Activated gamma-delta T cell treated with Interleukin-2 at 50 U/mL for 16 hours (primary cell): ENCODE measurements at places on chromosomes 6 and 20.

- DNase-seq: no peak
These were observed 266.4 kb downstream of the PLCB1 start for GRCh38 chr20:8398263-8399051.

- DNase-seq: no peak
These were observed 276.3 kb downstream of the PAX1 start for GRCh38 chr20:21981597-21982344.

DNA sequence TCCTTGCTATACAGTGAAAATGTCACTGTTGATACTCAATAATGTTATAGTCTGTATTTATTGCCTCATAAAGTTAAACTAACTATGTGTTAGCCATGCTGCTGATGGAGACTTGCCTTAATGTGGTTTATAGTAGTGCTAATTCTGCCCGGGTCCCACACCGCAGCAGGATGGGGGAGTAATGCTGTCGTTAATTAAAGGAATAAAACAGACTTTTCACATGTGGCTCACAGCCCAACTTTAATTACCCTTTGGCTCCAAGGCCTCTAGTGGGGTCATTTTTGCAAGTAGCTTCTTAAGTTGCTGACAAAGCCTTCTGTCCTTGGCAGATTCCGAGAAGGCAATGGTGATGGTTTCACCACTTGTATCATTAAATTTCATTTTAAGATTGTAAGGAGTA lies 634.3 kb downstream of the TBC1D32 start:
- DNase-seq: no peak

DNA sequence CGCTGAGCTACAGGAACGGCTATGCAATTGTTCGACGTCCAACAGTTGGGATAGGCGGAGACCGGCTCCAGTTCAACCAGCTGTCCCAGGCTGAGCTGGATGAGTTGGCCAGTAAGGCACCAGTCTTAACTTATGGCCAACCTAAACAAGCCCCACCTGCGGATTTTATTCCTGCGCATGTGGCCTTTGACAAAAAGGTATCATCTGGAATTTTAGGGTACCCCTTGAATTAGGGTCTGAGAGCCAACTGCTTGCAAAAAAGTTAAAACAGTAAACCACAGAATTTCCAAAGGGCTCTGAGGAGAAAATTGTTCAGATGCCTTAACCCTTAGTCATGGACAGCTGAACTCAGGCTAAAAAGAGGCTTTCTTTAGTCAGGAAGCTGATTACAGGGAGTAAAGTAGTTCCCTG lies 3.8 kb downstream of the EFHC1 start:
- no peak for DNase-seq

GRCh38 chr6:20354366-20354765 lies 47.3 kb upstream of the E2F3 start:
- no peak for DNase-seq

- peak; percentile 23 for DNase-seq
These were observed 587 bp downstream of the PDSS2 start for GRCh38 chr6:107458672-107459282.

DNA sequence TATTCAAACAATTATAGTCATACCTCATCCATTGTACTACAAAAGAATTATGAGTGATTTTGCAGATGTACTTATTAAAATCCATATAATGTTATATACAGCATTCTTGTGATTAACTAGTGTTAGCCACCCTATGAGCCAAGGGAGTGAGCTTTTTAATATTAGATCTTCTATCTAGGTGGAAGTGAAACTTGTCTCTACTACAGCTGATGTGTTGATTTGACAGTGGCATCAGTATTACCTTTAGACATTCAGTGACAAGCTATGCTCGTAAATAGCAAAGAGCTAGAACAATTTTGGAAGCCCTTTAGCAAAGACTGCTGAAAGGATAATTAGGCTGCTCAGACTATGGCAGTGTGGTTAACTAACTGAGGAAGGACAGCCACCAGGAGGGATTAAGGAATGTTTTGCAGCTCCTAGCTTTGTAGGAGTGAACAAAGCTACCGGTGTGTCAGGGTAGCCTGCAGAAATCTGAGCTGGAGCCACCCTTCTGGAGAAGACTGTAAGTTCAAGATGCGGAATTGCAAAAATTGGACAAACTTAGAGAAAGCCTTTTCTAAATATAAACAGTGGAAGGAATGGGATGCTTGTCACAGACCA lies 73.7 kb downstream of the AFG1L start:
- DNase-seq: no peak

DNA sequence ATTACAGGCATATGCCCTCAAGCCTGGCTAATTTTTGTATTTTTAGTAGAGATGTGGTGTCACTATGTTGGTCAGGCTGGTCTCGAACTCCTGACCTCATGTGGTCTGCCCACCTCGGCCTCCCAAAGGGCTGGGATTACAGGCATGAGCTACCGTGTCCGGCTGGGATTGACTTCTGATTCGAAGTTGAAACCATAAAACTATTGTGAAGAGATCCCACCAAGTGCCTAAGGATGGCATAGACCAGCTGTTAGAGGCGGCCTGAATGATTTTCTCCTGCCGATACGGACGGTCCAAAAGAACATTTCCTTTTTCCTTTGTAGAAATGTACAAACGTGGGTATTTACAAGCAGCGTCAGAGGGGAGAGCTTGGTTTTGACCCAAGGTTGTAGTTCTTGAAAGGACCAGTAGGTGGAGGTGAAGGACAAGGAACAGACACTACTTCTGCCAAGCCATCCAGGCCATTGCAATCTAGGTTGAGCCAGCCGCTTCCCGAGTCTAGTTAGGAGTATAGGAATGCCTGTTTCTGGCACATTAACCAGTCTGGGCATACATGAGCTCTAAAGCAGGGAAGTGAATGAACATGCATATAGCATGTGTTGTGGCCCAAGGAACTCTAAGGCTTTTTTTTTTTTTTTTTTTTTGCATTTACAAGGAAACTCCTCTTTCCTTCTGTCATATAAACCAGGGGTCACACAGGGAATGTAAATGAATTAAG lies 29.0 kb downstream of the MOCS3 start:
- peak; percentile 62 for DNase-seq

DNA sequence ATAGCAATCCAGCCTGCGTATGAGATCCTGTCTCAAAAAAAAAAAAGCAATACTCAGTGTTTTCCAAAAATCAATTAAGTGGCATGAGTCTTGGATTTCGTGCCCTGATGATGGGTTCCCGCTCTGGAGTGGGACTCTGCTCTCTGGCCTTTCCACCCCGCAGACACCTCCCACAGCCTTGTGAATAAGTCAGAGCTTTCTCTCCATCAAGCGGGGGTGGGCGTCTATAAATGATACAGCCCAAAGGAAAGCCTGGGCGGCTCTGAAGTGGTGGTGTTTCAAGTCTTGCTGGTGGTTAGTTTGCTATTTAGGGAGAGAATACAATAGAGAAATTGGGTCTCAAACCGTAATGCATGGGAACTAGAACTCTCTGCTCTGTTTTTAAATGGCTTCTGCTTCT lies 52.5 kb upstream of the TAGAP start:
- DNase-seq: no peak

- no peak for DNase-seq
These were observed 382.8 kb upstream of the TSHZ2 start for GRCh38 chr20:52589251-52589812.

DNA sequence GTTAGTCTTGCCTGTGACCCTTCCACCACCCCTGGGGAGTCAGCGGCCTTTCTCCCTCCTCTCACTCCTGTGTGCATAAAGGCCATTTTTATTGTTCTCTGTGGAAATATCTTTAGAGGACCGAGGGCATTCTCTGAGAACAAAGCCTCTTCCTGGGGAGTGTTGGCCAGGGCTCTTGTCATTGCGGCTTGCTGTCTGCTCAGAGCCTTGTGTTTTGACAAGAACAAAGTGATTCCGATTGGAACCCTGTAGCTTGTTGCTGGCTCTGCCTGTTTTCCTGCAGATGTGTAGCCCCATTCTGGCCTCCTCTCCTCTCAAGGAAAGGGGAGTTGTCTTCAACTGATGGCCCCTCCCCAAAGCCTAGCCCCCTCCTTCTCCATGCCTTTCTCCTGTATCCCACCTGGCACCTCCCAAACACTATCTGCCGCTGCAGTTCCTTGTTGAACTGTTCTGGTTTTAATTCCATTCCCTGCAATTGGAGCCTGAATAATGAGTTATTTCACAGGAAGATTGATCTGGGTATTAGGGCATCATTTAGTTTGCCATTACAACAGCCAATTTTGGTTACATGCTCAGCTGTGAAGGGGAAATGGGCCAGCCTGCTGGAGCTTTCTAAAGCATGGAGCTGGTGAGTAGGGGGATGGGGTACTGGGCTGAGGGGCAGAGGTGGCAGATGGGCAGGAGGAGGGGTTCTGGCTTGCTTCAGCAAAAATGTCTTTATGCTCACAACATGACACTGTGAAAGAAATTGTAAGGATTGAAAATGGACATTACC lies 252.5 kb downstream of the LRFN2 start:
- no peak for DNase-seq

GRCh38 chr6:82862543-82862942 lies 203.1 kb downstream of the UBE3D start:
- no peak for DNase-seq

GRCh38 chr20:60091861-60092260 lies 133.6 kb downstream of the CDH26 start:
- no peak for DNase-seq

DNA sequence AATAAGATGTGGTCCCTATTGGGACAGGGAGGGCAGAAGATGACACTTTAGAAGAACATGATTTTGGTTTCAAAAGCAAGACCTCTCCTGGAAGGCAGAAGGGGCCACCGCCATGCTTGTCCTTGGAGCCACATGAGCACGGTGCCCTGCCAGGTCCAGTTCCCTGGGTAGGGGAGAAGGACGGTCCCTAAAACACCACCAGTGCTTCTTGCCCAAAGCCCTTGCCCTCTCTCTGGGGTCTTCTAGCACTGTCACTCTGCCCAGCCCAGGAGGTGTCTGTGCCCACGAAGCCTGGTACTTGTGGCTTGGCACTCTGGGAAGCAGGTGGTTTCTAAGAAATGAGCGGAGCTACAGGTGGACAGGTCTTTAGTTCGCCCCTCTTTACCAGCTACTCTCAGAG lies 46.0 kb downstream of the PLCG1 start:
- no peak for DNase-seq

GRCh38 chr6:74638412-74638811 lies 567.4 kb downstream of the COL12A1 start:
- no peak for DNase-seq

- no peak for DNase-seq
These were observed 49.3 kb downstream of the CLIC5 start for GRCh38 chr6:45966340-45966739.

DNA sequence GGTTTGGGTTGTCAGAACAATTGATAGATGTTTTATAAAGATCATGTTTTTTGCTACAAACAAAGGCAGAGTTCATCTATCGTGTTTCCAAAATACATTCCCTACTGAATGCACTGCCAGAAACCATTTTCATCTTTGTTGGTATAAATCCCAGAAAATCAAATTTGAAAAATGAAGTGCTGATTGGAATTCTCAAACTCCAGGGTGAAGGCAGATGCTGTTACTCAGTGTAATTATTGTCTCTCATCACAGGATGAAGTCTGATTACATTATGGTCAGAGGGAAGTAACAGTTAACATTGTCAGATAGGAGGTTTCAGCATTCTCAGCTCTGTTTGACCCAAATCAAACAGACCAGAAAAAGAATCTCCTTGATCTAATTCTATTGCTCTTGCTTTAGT lies 198.4 kb upstream of the KCNK16 start:
- DNase-seq: no peak

DNA sequence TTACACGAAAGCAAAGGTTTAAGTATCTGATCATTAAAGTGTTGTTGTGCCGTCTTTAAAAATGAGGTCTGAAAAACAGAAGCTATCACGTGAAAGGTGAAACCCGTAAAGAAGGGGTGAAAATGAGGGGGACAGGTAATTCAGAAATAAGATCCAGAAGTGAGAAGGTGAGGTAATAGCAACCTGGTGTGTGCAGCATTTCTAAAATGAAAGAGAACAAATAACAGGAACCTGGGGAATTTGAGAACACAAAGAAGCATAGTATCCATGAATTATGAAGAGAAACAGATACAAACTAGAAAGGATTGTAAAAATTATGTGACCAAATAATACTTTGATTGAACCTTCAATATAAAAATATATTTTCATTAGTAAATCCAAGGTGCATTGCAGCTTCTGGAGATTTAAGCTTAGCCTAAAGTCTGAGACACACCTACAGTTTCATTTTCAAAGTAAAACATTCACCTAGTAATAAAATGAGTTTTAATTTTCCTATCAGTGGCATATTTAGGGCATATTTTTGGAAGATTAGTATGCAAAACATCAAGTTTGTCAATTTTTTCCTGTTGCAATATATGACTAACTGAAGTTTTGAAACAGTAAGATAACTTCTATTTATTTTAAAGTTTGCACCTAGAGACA lies 1.4 kb downstream of the HEY2 start:
- DNase-seq: no peak

DNA sequence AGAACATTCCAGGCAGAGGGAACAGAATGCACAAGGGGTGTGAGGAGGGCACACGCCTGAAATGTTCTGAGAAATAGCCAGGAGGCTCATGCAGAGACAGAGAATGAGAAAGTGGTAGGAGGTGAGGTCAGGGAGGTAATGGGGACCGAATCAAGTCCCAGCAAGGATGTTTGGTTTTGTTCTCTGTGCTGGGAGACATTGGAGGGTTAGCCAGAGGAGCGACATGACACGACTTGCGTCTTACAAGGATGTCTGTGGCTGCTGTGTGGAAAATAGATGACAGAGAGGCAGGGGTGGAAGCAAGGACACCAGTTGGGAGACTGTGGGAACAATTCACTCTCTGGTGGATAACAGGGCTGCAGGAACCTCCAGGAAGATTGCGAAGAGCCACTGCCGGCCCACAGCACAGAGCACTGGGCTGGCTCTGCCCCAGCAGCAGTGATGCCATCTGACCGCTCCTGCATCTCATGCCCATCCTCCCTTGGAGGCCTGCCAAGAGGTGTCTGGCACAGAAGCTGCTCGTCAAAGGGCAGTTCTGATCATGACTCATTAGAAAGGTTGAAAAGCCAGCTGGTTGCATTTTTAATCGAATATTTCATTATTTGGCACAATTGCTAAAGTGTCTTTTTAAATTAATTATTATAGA lies 57.7 kb upstream of the CD83 start:
- no peak for DNase-seq

DNA sequence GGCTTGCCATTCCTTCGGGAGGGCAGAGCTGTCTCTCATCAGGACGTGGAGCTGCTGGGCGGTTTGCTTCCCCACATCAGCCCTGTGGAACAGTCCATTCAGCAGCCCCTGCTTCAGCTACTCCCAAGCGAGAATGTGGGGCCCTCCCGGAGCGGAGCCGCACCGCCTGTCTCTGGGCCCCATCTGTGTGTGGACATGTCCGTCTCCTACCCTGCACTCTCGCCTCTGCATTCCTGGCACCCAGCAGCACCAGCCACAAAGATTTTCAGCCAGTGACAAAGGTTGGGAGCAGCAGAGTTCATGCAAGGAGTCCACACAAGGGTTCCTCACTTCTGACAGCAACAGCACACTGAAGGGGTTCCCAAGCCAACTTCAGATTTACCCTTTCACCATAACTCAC lies 29.0 kb upstream of the SLC22A1 start:
- DNase-seq: no peak

DNA sequence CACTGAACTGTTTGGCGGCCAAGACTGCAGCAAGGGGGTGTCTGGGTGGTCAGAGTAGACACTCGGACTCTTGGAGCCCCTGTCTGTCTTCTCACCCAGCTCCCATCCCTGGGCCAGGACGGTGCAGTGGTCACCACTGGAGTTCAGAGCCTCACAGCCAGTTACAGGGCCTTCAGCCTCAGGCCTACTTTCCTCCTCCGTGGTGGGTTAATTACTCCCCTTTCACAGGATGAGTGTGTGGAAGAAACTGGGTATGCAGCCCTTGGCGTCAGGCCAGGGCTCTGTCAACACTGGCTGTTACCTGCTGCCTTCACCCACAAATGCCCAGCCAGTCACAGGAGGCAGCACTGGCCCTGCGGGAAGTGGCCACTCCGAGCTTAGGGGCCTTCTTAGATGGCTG lies 1.8 kb upstream of the YTHDF1 start:
- no peak for DNase-seq

- DNase-seq: no peak
These were observed 166.3 kb downstream of the DTNBP1 start for GRCh38 chr6:15496345-15497131.
